ENCODE measurements at places on chromosomes 6 and 20. TPM values are rescaled to one million over a fixed set of nuclear protein-coding genes. Genes with fewer than 3 reads are reported as not detected.

MCCD1 gene
- not detected for total RNA-seq

ROS1 gene
- not detected for total RNA-seq

SMPDL3A gene
- 8.8 TPM for total RNA-seq

LIN28B gene
- total RNA-seq: not detected

SIRPD gene
- total RNA-seq: not detected

EYA4 gene
- 1.5 TPM for total RNA-seq

ZNF334 gene
- total RNA-seq: 0.44 TPM

CTCFL gene
- 0.17 TPM for total RNA-seq

EDN3 gene
- not detected for total RNA-seq

HLA-DPB1 gene
- 94.0 TPM for total RNA-seq

IBTK gene
- 31.0 TPM for total RNA-seq

KIF25 gene
- total RNA-seq: 0.94 TPM

PROKR2 gene
- total RNA-seq: not detected

NKX2-4 gene
- total RNA-seq: not detected

PTCRA gene
- total RNA-seq: not detected

CGA gene
- not detected for total RNA-seq

DLK2 gene
- total RNA-seq: not detected

LCA5 gene
- 5.8 TPM for total RNA-seq

RRAGD gene
- total RNA-seq: 40.1 TPM

PRPH2 gene
- total RNA-seq: 0.34 TPM

SLC35D3 gene
- not detected for total RNA-seq

CDH4 gene
- total RNA-seq: not detected

GSTA3 gene
- total RNA-seq: not detected

PRDM13 gene
- total RNA-seq: not detected

MYL9 gene
- total RNA-seq: 126 TPM

TMEM170B gene
- 23.2 TPM for total RNA-seq

ULBP2 gene
- total RNA-seq: 0.44 TPM

STX7 gene
- 94.7 TPM for total RNA-seq

CALHM4 gene
- total RNA-seq: not detected

MPC1 gene
- total RNA-seq: 98.5 TPM

BMP7 gene
- not detected for total RNA-seq

NFKBIE gene
- 6.6 TPM for total RNA-seq

RFX6 gene
- total RNA-seq: not detected

BNIP5 gene
- not detected for total RNA-seq

BPIFA1 gene
- not detected for total RNA-seq

SGK1 gene
- total RNA-seq: 154 TPM

NRM gene
- 3.3 TPM for total RNA-seq

RSPH9 gene
- total RNA-seq: 0.19 TPM

RIPPLY2 gene
- total RNA-seq: not detected

STXBP5 gene
- total RNA-seq: 21.3 TPM

RAMACL gene
- total RNA-seq: 13.2 TPM

HLA-DMB gene
- 27.7 TPM for total RNA-seq

TSBP1 gene
- total RNA-seq: not detected

CAP2 gene
- total RNA-seq: 11.5 TPM

SLC22A23 gene
- total RNA-seq: 25.1 TPM

GATA5 gene
- not detected for total RNA-seq

OOEP gene
- not detected for total RNA-seq

C20orf141 gene
- 2.3 TPM for total RNA-seq

C20orf204 gene
- total RNA-seq: 0.17 TPM

SPTLC3 gene
- 10.9 TPM for total RNA-seq

FOXS1 gene
- not detected for total RNA-seq

BTNL2 gene
- total RNA-seq: not detected

PNPLA1 gene
- not detected for total RNA-seq

SLC17A1 gene
- not detected for total RNA-seq

GNMT gene
- total RNA-seq: not detected

MRAP2 gene
- 0.44 TPM for total RNA-seq

MCHR2 gene
- not detected for total RNA-seq

PRSS35 gene
- total RNA-seq: 0.34 TPM

RAET1G gene
- total RNA-seq: not detected

RAD21L1 gene
- not detected for total RNA-seq

Data from subcutaneous adipose tissue (tissue), 4 donors.